ENCODE measurements at places on chromosomes 12 and 14.

- no peak for DNase-seq
Measured at GRCh38 chr14:53537422-53538315, 384.5 kb upstream of the DDHD1 start.

- DNase-seq, result no peak
Measured at GRCh38 chr14:68418174-68419118, 374.4 kb downstream of the ZFP36L1 start.

- no peak for DNase-seq
Measured at GRCh38 chr14:50051706-50052105, 64.7 kb downstream of the VCPKMT start.

GRCh38 chr14:20743556-20743955 lies 2.1 kb upstream of the EDDM3A start:
- DNase-seq, result no peak

GRCh38 chr14:106372870-106373652 lies 846.7 kb downstream of the TMEM121 start:
- DNase-seq, result no peak

- no peak for DNase-seq
Measured at GRCh38 chr14:68705741-68706283, 87.1 kb downstream of the ZFP36L1 start.

DNA sequence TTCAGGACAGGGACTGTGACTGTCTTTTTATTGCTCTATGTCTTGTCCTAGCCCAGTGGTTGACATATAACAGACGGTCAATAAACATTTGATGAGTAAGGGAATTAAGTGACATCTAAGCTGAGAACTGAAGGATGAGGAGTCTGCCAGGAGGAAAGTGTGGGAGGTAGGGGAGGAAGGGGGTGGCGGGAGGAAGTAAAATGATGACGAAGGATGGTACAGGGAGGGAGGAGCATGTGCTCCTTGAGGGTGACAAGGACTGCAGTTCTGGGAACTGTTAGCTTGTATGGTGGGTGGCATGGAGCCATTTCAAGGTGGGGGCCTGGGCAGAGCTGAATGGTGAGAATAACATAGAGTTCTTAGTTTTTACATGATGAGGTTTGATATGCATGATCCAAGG lies 64.4 kb downstream of the RGS6 start:
- no peak for DNase-seq

GRCh38 chr12:65182012-65182739 lies 12.8 kb downstream of the LEMD3 start:
- DNase-seq, result no peak

DNA sequence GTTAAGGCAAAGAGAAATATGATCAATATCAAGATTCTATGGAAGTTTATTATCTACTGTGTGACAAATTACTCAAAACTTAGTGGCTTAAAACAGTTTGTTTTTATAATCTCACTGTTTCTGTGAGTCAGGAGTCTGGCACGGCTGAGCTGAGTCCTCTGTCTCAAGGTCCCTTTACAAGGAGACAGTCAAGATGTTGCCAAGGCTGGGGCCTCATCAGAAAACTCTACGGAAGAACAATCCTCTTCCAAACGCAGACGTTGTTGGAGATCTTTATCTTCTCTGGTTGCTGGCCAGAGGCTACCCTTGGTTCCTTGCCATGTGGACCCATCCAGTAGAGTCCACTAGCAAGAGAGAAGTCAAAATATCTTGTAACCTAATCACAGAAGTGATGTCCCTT lies 100.6 kb upstream of the CCND2 start:
- DNase-seq, result no peak

GRCh38 chr12:6494258-6494743 lies 399 bp downstream of the NCAPD2 start:
- no peak for DNase-seq

- no peak for DNase-seq
Measured at GRCh38 chr14:72291908-72292688, 359.9 kb downstream of the RGS6 start.

GRCh38 chr12:40820794-40821484 lies 128.7 kb downstream of the CNTN1 start:
- DNase-seq, result no peak

DNA sequence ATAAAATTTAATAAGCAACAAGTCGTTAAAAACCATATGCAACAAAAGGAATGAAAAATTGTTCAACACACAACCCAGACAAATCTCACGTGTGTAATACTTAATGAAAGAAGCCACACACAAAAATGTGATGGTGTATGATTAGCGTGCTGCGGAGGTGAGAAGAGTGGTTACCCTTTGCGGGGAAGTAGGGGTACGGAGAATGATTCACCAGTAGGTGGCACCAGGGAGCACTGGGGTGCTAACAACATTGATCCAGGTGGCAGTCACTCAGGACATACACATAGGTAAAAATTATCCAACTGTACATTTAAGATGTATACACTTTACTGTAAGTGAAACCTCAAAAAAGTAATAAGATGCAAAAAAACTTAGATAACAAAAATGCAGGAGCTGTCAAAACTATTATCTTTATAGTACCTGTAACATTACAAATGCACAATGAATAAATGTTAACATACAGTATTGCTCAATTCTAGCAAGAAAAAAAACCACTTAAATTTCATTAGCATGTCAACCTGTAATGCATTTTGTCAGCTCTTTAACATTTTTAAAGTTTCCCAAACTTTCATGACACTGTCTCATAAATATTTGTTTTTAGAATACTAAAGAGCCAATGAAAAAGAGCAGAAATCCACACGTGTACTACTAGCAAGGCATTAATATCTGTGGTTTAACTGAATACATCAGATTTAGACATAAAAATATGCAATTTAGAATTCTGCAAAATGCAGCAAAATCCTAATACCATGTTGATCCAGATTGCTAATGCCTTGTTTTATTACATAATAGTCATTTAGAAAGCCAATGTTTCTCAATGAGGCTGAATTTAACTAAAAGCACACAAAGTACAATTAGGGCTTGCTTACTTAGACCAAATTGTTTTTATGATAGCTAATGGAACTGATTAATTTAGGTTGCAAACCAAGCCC lies 46.7 kb downstream of the TMCC3 start:
- DNase-seq, result no peak

DNA sequence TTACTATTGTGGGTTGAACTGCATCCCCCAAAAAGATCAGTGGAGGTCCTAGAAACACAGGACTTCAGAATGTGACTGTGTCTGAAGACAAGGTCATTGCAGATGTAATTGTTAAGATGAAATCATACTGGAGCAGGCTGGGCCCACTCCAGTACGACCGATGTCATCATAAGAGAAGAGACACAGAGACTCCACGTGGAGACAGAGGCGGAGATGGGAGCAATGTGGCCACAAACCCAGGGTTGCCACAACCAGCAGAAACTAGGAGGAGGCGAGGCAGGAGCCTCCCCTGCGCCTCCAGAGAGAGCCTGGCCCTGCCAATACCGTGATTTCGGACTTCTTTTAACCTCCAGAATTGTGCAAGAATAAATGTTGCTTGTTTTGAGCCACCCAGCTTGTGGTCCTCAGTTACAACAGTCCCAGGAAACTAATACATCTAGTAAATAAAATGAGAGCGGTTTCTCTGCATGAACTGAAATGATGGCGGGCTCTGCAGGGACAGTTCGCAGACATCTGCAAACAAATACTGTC lies 25.7 kb upstream of the FZD10 start:
- DNase-seq, result no peak

DNA sequence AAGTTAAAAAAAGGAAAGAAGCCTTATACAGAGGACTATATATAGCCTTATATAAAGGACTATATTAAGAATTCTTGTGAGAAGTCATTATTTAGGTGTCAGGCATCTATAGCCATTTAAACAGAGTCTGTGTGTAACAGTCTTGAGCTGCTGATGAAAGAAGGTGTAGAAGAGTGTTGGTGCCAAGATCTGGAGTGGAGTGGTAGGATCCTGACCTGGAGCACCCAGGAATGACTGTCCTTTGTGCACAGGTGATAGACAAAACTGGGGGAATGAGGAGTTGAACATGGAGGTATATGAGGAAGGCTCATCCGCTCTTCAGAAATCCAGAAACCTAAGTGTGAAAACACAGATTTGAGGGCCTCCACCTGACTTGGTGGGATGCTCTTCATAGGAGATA lies 747.3 kb downstream of the NRXN3 start:
- no peak for DNase-seq

DNA sequence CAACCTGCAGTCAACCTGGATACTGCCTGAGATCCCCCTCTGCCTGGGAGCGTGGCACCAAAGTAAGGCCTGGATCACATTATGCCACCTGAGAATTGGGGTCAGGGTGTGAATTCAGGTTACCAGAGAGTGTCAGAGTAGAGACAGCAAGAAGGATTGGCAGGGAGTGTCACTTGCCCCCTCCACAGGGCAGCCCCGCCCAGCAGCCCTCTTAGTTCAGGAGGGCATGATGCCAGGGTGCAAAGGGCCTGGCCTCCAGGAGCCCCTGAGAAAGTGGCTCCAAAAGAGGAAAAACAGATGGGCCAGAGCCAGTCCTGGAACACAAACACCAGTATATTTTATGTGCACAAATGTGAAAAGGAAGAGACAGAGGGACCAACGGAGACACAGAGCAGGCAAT lies 18.6 kb downstream of the TMEM229B start:
- DNase-seq, result no peak

DNA sequence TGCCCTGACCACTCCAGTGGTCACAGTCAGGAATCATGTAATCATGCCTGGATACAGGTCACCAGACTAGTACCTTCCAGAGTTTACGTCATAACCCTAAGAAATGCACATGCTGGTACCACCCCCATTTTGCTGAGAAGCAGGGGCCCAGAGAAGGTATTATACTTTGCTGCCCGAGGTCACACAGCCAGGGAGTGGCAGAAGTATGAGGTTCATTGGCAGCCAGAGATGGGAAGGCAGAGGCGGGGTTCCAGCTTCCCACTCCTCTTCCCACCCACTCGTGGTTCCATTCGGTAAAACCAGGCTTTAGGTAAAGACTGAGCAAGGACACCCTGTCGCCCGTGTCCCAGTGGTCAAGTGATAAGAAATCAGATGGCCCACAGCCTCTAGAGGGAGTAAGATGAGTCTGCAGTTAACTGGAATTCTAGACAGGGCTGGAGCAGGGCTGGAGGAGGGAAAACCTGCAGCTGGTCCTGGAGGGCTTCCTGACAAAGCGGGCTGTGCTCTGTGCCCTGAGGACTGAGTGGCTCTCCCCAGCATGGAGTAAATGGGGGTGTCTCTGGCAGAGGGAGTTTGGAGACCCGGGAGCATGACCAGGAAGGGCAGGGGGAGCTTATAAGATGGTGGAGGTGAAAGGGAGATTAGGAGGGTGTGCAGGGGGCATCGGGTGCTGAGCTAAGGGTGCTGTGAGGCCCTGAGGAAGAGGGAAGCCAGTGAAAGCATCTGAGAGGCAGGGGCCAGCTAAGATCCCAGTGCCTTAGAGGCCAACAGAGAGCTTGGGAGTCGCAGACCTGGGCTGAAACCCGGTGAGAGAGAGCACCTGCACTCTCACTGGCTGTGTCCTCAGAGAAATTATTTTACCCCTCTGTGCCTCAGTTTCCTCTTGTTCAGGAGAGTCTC lies 5.7 kb downstream of the FAM222A start:
- DNase-seq, result no peak

DNA sequence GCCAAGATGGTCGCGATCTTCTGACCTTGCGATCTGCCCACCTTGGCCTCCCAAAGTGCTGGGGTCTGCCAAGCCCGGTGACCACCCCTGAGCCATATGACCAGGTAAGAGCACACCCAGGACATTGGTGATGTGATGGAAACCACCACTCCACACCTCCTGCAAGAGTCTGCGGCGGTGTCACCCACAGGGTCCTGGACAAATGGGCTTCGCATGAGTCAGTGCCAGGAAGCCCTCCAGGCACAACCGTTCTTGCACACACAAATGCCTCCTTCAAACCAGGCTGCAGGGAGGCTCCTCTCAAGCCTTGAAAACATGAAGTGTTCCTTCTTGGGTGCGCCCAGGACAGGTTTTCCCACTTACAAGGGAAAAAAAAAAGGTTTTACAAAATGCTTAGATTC lies 16.6 kb downstream of the PITPNM2 start:
- DNase-seq, result no peak

- DNase-seq, result no peak
Measured at GRCh38 chr14:100558226-100558625, 29.0 kb downstream of the BEGAIN start.

GRCh38 chr12:111056618-111057521 lies 136.5 kb upstream of the MYL2 start:
- no peak for DNase-seq

Data from esophagus squamous epithelium (tissue), 5 donors.